ENCODE measurements at places on chromosomes 3 and 15. TPM values are rescaled to one million over a fixed set of nuclear protein-coding genes. Genes with fewer than 3 reads are reported as not detected.

TMCO5A gene
- not detected for total RNA-seq

ST6GAL1 gene
- total RNA-seq, result 14.6 TPM

DPH3 gene
- total RNA-seq, result 24.7 TPM

DENND6A gene
- total RNA-seq, result 26.7 TPM

TRIM71 gene
- total RNA-seq, result 0.87 TPM

SYNM gene
- 1.7 TPM for total RNA-seq

UCN2 gene
- 4.0 TPM for total RNA-seq

CFAP92 gene
- not detected for total RNA-seq

CCR9 gene
- not detected for total RNA-seq

ARPIN gene
- 7.5 TPM for total RNA-seq

GOLGA8G gene
- 0.05 TPM for total RNA-seq

RTP3 gene
- not detected for total RNA-seq

ATP10A gene
- 29.7 TPM for total RNA-seq

IL17RC gene
- 18.9 TPM for total RNA-seq

GOLGA8M gene
- not detected for total RNA-seq

ACOX2 gene
- total RNA-seq, result not detected

MST1R gene
- 1.6 TPM for total RNA-seq

UBA3 gene
- 81.3 TPM for total RNA-seq

ISLR gene
- total RNA-seq, result not detected

C3orf80 gene
- total RNA-seq, result not detected

AADACL2 gene
- not detected for total RNA-seq

MKRN2 gene
- 37.7 TPM for total RNA-seq

GREM1 gene
- total RNA-seq, result 9.7 TPM

ZKSCAN7 gene
- total RNA-seq, result 12.2 TPM

GPD1L gene
- total RNA-seq, result 14.2 TPM

CD80 gene
- total RNA-seq, result not detected

FAM219B gene
- 47.0 TPM for total RNA-seq

TKT gene
- total RNA-seq, result 442 TPM

PLXND1 gene
- 3.1 TPM for total RNA-seq

GOLGA6D gene
- not detected for total RNA-seq

ITIH1 gene
- total RNA-seq, result not detected

IL1RAP gene
- 11.3 TPM for total RNA-seq

GPR171 gene
- total RNA-seq, result not detected

PLIN1 gene
- total RNA-seq, result not detected

MESP1 gene
- 0.69 TPM for total RNA-seq

SRPRB gene
- 64.7 TPM for total RNA-seq

TNIK gene
- total RNA-seq, result 19.3 TPM

COLQ gene
- not detected for total RNA-seq

ADAMTS17 gene
- 1.4 TPM for total RNA-seq

ISLR2 gene
- total RNA-seq, result not detected

CPNE4 gene
- 0.35 TPM for total RNA-seq

CD200 gene
- total RNA-seq, result 2.3 TPM

GABRR3 gene
- total RNA-seq, result not detected

SLC28A1 gene
- not detected for total RNA-seq

MORC1 gene
- under 0.01 TPM for total RNA-seq

LXN gene
- total RNA-seq, result 50.3 TPM

LDHAL6B gene
- total RNA-seq, result not detected
